NCI-H460 (cell line): ENCODE measurements at places on chromosomes 12 and 14.

- no peak for DNase-seq
These were observed 42.2 kb downstream of the CDKL1 start for GRCh38 chr14:50354527-50354926.

GRCh38 chr12:107296681-107297089 is 203.3 kb upstream of the CRY1 start:
- DNase-seq = no peak

DNA sequence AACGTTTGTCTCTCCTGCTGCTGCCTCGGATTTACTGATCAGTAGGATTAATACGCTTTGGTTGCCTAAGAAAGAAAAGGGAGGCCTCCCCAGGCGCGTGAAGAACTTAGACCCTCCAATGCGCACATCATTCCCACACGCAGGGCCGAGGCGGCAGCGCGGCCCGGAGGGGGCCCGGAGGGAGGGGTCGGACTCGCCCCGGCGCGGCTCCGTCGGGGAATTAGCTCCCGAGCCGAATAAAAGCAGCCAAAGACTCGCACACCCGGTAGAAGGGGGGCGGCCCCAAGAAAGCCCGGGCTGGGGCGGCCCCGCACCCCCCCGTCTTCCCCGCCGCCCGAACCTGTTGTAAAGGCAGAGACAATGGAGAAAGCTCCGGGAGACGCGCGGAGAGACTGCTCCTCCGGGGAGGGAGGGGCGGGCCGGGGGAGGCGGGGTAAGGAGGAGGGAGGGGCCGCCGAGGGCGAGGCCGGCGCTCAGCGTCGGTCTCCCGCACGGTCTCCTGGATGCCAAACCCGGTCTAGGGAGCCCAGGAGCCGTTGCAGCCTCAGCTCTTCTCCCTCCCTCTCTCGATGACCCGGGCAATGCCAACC is at the start of gene NELL2:
NELL2 (minus strand) TSS at position 362 of the 590 bp plus-strand sequence. CDS start 446 bp downstream, outside the sequence.
- peak; percentile 38 for DNase-seq

- DNase-seq = no peak
These were observed 51.4 kb upstream of the IFNG-AS1 start for GRCh38 chr12:67937822-67938221.
